ENCODE measurements at places on chromosomes 7 and 10.

DNA sequence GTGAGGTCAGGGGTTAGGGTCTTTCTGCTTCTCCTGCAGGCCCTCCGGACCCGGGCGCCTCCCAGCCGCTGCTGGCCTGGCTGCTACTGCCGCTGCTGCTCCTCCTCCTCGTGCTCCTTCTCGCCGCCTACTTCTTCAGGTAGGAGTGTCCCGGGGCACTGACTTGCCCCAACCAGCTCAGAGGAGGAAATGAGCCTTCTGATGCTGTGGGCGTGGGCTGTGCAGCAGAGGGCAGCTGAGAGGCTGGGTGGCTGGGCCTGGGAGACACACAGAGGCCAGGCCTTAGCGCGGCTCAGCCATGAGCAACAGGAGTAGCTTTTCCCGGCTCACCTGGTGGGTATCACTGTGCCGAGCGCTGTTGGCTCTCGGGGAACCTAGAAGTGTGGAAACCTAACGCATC is 78.9 kb downstream of the MKI67 start:
- peak overlapping the region; percentile 28 for H3K27ac ChIP-seq
- H3K4me1 ChIP-seq = peaks cover 3% of the 10 kb centered on the region
- no peak overlapping the region for H3K4me3 ChIP-seq
- H3K27me3 ChIP-seq = no peaks in the 10 kb centered on the region
- H3K36me3 ChIP-seq = peaks cover under 1% of the 10 kb centered on the region

DNA sequence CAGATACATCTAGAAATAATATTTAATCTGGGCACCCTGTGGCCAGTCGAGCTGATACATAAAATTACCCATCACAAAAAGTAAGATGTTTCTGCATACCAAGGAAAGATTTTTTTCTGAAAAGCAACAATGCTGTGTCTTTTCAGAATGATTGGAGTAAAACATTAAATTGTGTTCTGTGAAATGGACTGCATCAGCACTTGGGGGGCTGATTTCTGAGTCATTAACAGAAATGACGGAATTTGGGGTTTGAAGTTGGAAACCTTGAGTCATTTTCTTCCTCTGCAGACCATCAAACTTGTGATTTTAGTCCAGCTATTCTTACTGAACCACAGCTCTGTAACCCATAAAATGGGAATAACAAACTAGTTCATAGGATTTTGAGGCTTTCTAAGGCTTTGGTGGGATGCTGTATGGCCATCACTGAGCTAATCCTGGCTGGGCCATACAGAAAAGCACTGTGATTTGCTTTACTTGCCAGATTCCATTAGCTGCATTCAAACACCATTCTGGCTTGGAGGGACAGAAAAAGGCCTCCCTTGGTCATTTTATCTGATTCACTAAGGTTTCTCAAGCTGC is 739.4 kb upstream of the IGFBP3 start:
- H3K4me3 ChIP-seq = no peak overlapping the region
- no peak overlapping the region for H3K27ac ChIP-seq
- no peak for DNase-seq
- H3K27me3 ChIP-seq = no peaks in the 10 kb centered on the region
- no peaks in the 10 kb centered on the region for H3K4me1 ChIP-seq

DNA sequence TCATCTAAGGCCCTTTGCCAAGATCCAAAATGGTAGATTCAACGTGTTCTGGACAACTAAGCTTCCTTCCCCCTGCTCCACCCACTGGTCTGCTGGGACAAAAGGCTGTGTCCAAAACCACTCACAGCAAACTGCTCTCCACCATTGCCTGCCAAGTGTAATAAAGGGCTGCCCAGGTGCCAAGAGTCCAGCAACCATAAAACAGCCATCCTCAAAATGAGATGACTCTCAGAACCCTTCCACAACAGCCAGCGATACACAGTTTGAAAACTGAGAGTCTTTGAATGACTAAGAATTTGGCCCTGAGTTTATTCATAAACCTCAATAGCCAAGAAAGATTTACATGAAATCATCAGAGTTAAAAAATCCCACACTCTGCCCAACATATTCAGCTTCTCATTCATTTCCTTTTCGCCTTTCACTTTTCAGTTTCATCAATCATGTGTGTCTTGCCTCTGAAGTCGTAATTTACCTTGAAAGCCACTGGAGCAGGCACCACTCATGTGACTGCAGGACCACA is 658.1 kb upstream of the MGMT start:
- H3K4me1 ChIP-seq = no peaks in the 10 kb centered on the region
- H3K36me3 ChIP-seq = no peaks in the 10 kb centered on the region
- H3K27me3 ChIP-seq = no peaks in the 10 kb centered on the region
- no peak overlapping the region for H3K4me3 ChIP-seq

- H3K36me3 ChIP-seq = no peaks in the 10 kb centered on the region
- no peaks in the 10 kb centered on the region for H3K27me3 ChIP-seq
- no peak overlapping the region for H3K4me3 ChIP-seq
- H3K4me1 ChIP-seq = no peaks in the 10 kb centered on the region
- no peak overlapping the region for H3K27ac ChIP-seq
- DNase-seq = no peak
Measured at GRCh38 chr10:43958071-43958432, 309.4 kb upstream of the ZNF32 start.

DNA sequence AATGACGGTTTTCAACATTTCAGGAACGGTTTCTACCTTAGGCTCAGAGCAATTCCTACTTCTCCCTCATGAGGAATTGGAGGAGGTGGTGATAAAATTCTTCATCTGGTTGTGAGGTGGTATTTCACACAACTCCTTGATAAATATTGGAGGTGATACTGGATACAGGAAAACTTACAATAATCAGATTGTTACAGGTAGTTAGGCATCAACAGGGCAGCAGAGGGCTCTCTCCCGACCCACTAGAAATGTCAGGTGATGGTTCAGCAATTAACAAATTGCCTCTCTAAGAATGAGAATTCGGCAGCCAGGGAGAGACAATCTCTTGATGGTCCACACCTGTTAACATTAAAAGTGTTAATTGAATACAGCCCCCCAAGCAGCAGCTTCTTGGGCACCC is 22.6 kb downstream of the ZNF786 start:
- H3K27ac ChIP-seq = no peak overlapping the region
- no peak overlapping the region for H3K4me3 ChIP-seq
- no peaks in the 10 kb centered on the region for H3K27me3 ChIP-seq
- no peaks in the 10 kb centered on the region for H3K4me1 ChIP-seq
- no peak for DNase-seq
- peaks cover 27% of the 10 kb centered on the region for H3K36me3 ChIP-seq

DNA sequence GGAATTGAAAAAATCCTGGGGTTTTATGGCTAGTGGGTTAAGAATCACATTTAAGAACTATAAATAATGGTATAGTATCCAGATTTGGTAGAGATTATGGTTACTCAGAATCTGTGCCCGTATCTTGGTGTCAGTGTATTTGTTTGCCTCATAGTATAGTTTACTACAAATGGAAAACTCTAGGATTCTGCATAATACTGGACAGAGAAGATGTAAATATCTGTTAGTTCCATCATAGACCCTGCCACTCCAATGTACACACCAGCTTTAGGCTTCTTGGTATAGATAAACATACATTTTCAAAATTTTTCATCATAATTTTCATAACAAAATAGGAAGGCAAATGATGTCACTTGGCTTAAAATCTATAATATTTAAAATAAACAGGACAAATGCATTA is 108.1 kb downstream of the CFTR start:
- peaks cover 2% of the 10 kb centered on the region for H3K4me1 ChIP-seq
- no peak overlapping the region for H3K4me3 ChIP-seq
- no peak for DNase-seq
- no peaks in the 10 kb centered on the region for H3K36me3 ChIP-seq
- no peak overlapping the region for H3K27ac ChIP-seq

GRCh38 chr10:20970708-20971107 is 73.6 kb upstream of the NEBL start:
- DNase-seq = no peak
- H3K4me1 ChIP-seq = no peaks in the 10 kb centered on the region
- H3K4me3 ChIP-seq = no peak overlapping the region
- H3K27me3 ChIP-seq = no peaks in the 10 kb centered on the region

DNA sequence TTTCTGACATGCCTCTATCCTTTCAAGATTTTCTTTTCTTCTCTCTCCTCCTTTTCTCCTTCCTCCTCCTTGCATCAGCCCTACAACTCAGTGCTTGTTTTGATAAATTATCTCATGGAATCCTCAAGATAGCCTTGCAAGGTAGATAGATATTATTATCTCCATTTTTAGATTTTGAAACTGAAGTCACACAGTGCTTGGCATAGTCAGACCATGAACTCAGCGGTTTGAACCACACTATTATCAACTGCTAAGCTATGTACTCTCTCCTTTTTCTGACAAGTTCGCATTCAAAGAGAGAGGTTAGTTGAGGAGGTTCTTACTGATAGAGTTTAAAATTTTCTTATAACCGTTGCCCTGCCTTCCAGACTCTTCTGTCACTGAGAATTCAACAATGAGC is 79.1 kb downstream of the SUGCT start:
- H3K36me3 ChIP-seq = no peaks in the 10 kb centered on the region
- peaks cover 2% of the 10 kb centered on the region for H3K4me1 ChIP-seq
- peak; percentile 38 for DNase-seq

DNA sequence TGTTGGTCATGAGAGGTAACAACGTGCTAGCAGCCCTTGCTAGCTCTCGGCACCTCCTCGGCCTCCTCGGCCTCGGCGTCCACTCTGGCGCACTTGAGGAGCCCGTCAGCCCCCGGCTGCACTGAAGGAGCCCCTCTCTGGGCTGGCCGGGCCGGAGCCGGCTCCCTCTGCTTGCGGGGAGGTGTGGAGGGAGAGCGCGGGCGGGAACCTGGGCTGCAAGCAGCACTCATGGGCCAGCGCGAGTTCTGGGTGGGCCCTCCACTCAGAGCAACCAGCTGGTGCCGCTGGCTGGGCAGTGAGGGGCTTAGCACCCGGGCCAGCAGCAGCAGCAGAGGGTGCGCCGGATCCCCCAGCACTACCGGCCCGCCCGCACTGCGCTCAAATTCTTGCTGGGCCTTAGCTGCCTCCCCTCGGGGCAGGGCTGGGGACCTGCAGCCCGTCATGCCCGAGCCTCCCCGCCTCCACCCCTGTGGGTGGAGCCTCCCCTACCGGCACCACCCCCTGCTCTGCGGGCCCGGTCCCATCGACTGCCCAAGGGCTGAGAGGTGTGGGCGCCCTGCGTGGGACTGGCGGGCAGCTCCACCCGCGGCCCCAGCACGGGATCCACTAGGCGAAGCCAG is 96.1 kb downstream of the PAXIP1 start:
- no peak overlapping the region for H3K27ac ChIP-seq
- no peaks in the 10 kb centered on the region for H3K36me3 ChIP-seq
- no peaks in the 10 kb centered on the region for H3K4me1 ChIP-seq

- no peaks in the 10 kb centered on the region for H3K36me3 ChIP-seq
- no peaks in the 10 kb centered on the region for H3K4me1 ChIP-seq
- no peak for DNase-seq
- H3K27me3 ChIP-seq = no peaks in the 10 kb centered on the region
- no peak overlapping the region for H3K27ac ChIP-seq
Measured at GRCh38 chr10:47027108-47027783, 116.0 kb downstream of the PTPN20 start.

DNA sequence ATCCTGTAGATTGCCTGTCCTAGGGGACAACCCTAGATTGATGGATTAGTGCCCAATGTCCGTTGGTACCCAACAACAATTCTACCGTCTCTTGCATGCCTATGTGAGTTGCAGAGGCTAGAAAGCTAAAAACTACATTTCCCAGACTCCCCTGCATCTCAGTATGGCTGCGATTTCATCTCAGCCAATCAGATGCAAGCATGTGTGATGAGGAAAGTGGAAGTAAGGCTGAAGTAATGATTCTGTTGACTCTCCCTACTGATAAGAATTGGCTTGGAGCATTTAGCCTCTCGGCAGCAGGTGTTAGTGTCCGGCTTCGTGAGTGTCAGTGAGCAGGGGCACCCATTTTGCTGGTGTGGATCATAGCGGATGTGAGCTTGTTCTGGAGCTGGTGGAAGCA is 171.9 kb downstream of the FGFR2 start:
- H3K27ac ChIP-seq = no peak overlapping the region
- H3K36me3 ChIP-seq = no peaks in the 10 kb centered on the region
- DNase-seq = no peak
- no peaks in the 10 kb centered on the region for H3K27me3 ChIP-seq

DNA sequence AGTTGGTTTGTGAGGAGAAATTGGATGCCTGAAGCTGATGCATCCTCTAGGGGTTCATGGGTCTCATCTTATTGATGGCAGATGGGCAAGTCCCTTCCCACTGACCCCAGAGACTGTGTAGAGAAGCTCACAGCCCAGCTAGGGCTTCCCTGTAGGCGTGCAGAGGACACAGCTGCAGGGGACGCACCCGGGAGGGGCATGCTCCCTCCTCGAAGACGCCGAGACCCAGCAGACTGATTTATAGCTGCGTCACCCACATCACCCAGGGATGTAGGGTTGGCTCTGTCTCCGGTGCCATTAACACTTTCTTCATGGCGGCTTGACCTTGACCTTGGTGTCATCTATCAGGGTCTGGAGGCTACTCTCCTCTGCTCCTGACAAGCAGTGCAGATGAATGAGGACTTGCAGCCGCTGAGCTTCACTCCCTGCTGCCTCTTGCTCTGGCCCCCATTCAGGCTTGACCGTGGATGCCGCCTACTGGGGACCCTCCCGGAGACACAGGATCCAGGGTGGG is 549.7 kb downstream of the TCERG1L start:
- H3K27me3 ChIP-seq = no peaks in the 10 kb centered on the region
- no peak overlapping the region for H3K27ac ChIP-seq
- no peak for DNase-seq
- no peaks in the 10 kb centered on the region for H3K36me3 ChIP-seq
- H3K4me1 ChIP-seq = no peaks in the 10 kb centered on the region

DNA sequence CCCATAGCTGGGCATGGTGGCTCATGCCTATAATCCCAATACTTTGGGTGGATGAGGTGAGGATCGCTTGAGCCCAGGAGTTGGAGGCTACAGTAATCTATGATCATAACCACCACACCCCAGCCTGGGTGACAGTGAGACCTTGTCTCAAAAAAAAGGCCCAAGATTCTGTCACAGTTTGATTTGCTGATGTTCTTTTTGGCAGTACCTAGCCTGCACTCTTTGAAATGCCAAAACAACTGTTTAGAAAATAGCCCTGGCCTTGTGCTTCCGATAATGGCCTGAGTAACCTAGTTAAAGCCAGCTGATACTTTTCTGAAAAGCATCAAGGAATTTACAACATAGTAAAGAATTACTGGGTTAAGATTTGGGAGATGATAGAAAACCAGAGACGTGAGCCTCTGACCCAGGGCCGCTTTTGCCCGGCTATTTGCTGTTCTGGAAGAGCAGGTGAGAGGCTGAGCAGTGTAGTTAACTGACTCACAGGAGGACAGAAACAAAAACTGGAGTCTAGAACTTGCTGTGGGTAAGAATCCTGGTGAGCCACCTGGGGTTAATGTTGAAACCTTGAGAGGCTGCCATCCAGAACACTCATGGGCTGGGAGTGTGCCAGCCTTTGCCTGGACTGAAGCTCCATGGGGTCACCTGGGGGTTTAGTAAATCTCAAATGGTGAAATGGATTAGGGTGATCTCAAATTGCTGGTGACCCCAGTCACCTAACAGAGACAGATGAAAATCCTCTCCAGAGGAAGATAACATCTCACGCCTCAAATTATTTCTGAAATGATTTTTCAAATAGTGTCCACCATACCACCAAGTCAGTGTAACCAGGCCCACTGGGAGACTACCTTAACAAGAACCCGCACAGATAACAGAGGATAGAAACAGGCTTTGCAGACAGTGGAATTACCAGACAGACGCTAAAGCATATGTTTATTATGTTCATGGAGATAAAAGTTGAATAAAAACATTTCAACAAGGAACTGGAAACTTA is 51.8 kb downstream of the GALNT11 start:
- no peaks in the 10 kb centered on the region for H3K36me3 ChIP-seq
- peak overlapping the region; percentile 12 for H3K27ac ChIP-seq
- no peak overlapping the region for H3K4me3 ChIP-seq
- peaks cover 11% of the 10 kb centered on the region for H3K4me1 ChIP-seq
- H3K27me3 ChIP-seq = no peaks in the 10 kb centered on the region

- no peaks in the 10 kb centered on the region for H3K4me1 ChIP-seq
- no peaks in the 10 kb centered on the region for H3K36me3 ChIP-seq
- DNase-seq = no peak
- no peak overlapping the region for H3K27ac ChIP-seq
Measured at GRCh38 chr10:74953214-74953613, 126.8 kb downstream of the KAT6B start.
